ENCODE measurements at places on chromosomes 6 and 20. TPM values are rescaled to one million over a fixed set of nuclear protein-coding genes. Genes with fewer than 3 reads are reported as not detected.
A peak's percentile ranks its signal among the peaks of the same experiment; 100 is the strongest.

DNA sequence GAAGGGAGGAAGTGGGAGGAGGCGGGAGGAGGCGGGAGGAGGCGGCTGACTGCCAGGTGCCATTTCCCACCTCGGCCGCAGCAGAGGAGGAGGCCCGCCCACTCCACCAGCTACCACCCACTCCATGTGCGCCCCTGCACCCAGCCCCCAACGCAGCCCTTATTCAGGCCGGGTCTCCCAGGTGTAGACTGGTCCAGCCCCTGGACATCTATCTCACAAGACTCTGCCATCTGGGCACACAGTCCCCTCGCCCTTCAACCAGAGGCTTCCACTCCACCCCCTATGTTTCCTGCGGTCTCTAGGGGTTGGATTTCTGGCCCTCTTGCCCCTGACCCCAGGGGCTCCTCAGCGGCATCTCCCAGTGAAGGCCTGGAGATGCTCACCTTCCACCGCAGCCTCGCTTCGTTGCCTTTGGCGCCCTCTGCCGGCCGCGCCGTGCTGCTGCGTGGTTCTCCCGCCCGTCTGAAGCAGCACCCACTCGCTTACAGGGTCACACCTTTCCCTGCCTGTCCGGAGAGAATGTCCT is 32.6 kb upstream of the FAM83D start:
- peak; percentile 78 for DNase-seq

- DNase-seq, result no peak
These were observed 42.4 kb upstream of the GNRH2 start for GRCh38 chr20:3000852-3001523.

The ADGB gene
- not detected for total RNA-seq

GRCh38 chr6:136866872-136867416 is 44.6 kb downstream of the PEX7 start:
- DNase-seq, result no peak

DNA sequence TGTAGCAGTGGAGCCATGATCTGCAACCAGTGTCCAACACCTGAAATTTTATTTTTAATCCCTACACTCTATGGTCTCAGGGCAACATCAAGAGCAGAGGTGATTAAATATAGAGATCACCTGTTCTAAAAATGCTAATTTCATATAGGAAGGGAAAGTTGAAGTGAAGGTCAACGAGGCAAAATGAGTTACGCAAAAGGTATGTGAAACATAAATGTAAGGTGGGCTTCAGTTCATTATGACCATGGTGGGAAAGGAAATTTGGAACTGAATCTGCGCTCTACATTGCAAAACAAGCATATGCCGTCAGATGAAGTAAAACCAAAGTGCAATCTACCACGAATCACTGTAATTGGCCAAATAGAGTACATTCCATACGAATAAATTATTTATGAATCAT is 35.2 kb upstream of the STMND1 start:
- no peak for DNase-seq

DNA sequence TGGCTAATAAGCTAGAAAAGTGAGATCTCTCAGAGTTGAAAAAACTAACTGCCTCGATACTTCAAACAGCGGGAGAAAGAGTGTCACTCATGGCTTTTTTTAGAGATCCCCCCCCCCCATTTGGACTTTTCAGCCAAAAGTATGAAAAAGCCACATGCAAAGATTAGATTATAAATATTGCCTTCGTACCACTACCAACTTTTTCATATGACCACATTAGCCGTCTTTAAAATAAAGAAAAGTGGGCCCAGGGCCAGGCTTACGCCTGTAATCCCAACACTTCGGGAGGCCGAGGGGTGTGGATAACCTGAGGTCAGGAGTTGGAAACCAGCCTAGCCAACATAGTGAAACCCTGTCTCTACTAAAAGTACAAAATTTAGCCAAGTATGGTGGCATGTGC is 4.4 kb downstream of the PGK2 start:
- DNase-seq, result no peak

The SPAG4 gene
- 7.8 TPM for total RNA-seq

GRCh38 chr6:9136141-9136822 is 700.9 kb upstream of the SLC35B3 start:
- DNase-seq, result no peak

- no peak for DNase-seq
These were observed 21.2 kb downstream of the NHLRC1 start for GRCh38 chr6:18101271-18101670.

DNA sequence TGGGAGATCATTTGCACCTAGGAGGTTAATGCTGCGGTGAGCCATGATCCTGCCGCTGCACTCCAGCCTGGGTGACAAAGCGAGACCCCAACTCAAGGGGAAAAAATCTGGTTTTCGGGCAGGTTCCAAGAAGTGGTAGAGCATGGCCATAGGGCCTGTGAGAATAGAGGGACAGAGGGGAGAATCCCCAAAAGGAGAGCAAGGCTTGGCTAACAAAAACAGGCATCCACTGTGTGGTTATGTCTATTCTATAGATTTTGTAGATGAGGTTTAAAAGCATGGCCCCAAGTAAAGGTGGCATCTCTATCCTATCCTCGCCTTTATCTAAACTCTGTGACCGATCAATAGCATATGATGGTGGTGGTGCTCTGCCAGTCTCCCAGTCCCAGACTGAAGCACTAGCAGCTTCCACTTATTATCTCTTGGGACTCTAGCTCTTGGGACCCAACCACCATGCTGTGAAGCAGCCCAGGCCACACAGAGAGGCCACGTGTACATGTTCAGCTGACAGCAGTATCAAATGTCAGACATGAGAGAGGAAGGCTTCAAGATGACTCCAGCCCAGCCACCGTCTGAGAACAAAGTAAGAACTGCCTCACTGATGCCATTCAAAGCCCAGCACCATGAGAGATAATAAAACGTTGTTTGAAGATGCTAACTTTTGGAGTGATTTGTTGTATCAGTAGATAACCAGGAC is 27.7 kb downstream of the EIF2S2 start:
- DNase-seq, result no peak

The OR2B6 gene
- total RNA-seq, result not detected

DNA sequence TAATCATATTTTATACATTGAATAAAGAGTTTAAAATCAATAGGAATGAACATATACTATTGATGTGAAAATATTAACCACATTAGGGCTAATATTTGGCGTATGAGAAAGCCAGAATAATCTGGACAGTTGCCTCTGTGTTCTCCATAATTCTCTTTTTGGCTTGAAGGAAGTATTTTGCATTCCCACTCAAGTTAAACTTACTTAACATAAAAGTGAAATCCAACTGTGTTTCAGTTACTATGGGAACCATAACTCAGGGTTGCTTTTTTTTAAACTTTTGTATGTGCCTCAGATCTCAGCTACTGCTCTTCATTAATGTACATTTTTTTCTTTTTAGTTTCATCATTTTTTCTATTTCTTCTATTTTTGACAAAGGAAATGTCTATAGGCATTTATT is 479.8 kb downstream of the NKAIN2 start:
- no peak for DNase-seq

DNA sequence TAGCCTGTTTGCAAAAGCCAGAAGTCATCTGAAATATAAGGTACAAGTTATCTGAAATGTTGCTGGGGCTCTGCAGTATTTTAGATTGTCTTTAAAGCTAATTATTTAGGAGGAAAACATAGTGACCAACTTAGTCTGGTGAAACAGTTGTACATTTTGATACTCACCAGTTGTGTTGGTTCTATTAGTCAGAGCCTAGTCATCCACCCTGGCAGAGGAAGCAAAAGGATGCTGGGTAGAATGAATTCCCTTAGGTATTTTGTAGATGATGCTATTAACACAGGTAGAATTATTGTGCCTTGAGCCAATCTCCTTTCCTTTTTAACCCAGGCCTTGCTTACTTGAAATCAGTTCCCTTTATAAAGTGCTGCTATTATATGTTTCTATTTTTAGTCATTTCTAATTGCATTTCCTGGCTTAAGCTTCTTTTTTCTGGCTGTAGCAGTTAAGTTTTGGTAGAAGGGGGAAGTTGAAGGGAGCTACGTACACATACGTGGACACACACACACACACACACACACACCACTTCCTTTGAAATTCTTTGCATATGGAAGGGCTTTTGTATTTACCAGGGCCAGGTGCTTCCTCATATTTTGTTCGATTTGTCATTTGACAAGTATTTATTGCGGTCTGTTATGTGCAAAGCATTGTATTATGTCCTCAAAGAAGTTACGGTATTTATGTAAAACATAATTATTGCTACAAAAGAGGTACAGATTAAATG is 82.4 kb downstream of the RTN4IP1 start:
- no peak for DNase-seq

DNA sequence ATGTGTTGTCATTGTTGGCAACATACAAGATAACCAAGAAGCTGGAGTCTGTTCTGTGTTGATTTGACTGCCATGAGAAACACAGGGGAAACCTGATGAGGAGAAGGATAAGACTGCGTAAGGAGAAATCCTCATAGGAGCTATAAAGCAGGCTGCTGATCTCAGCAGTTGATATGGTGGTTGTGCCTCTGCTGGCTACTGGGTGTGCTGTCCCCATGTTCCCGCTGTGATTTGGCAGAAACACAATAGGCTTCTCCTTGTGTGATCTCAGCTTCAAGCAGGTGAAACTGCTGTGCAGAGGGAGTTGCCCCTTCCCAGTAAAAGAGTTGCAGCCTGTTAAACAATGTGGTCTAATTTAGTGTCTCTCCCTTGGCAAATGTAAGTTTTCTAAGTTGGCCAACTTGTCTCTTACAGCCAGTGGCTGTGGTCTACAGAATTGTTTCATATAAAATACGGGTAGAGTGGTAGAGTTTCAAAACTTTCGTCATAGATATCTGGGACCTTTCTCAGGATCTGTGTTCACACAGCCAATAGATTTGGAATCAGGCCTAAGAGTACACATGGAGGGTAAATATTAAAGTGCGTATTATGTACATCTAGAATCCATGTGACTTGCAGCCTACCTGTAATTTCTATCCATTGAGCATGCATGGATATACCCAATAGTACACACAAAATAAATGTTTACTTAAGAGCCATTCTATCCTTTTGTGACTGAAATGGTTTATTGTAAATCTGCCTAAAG is 78.4 kb downstream of the RNF144B start:
- no peak for DNase-seq

- DNase-seq, result no peak
These were observed 27.0 kb downstream of the ITCH start for GRCh38 chr20:34389954-34390555.

The TMEM244 gene
- not detected for total RNA-seq
